NCI-H2171 (cell line): ENCODE measurements at places on chromosomes 5 and 9.

DNA sequence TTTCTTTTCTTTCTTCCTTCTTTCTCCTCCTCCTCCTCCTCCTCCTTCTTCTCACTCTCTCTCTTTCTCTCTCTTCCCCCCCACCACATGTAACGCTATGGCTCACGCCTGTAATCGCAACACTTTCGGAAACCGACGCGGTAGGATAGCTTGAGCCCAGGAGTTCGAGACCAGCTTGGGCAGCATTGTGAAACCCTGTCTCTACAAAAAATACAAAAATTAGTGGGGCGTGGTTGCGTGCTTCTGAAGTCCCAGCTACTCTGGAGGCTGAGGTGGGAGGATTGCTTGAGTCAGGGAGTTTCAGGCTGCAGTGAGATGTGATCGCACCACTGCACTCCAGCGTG, 736 bp upstream of the GLDC start:
- DNase-seq, result no peak

GRCh38 chr9:81684635-81685034, 4.7 kb downstream of the TLE1 start:
- no peak for DNase-seq

DNA sequence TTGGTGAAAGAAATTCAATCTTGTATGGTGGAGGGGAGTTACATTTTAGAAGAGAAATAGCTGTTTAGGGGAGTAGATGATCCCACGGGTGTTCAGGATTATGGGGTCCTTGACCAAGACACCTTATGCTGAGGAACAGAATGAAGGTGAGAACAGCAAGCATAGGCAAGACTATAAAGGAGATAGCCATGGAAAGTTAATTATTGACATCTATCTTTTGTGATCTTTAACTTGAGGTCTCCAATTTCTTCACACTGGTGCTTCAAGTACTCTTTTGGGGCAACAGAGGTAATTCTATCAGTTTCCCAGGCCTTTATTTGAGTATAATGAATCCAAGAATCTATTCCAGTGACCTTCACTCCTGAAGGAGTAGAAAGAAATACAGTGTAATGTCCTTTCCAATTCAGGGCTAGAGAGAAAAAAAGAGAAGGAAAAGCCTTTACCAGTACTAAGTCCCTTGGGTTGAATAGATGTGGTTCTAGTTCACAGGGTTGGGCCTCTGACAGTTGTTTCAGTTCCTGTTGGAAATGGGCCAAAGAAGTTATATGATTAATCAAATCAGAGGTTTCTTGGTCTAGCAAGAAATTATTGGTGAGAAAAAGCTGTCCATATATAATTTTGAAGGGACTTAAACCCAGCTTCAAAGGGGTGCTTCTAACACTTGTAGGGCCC, 2104.1 kb upstream of the ACO1 start:
- DNase-seq, result no peak

GRCh38 chr9:137168573-137168903, 1.3 kb downstream of the LRRC26 start:
- DNase-seq, result peak; percentile 33

GRCh38 chr5:43891112-43891511, 288.1 kb downstream of the NNT start:
- DNase-seq, result no peak

- DNase-seq, result no peak
These were observed 345 bp downstream of the DNAI1 start for GRCh38 chr9:34458959-34459340.

- no peak for DNase-seq
These were observed 142.7 kb downstream of the MLLT3 start for GRCh38 chr9:20479419-20480155.

DNA sequence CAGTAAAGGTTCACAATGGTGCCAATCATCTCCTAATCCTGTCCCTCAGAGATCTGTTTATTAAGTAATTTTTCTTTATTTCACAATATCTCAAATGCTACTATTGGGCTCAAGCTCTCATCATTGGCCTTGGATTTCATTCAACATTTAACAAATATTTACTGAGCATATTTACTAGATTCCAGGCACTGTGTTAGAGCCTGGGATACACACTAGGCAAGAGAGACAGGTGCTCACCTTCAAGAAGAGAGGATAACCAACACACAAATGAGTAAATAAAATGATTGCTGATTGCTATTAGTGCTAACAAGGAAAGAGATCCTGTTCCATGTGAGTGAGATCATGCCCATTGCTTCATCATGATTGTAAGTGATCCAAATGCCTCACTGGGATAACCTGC, 27.4 kb downstream of the PPP2R2B start:
- no peak for DNase-seq

GRCh38 chr9:113349445-113350094, at the start of gene BSPRY:
Gene BSPRY (plus strand): TSS chr9:113349541. CDS start chr9:113349580, 39 bp downstream.
- DNase-seq, result peak; percentile 53

GRCh38 chr5:172911976-172912375, 47.2 kb upstream of the RPL26L1 start:
- peak; percentile 58 for DNase-seq

DNA sequence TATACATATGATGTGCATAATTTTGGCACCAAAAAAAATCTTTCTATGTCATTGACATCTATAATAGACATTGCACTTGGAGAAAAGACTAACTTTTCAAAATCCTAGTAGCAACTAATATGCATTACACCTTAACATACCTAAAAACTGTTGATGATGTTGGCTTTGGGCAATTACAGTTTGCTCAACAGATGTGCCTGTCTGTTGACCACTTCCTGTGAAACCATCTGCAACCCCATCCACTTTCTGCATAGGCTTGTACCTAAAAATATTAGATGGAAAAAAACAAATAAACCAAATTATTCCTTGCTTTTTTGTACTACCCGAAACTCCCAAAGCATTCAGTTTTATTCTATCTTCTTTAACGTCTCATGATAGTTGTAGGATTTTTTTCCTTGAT, 248.6 kb downstream of the RFX3 start:
- DNase-seq, result no peak

- peak; percentile 47 for DNase-seq
These were observed 3.9 kb downstream of the PPP3R2 start for GRCh38 chr9:101590901-101591300.

DNA sequence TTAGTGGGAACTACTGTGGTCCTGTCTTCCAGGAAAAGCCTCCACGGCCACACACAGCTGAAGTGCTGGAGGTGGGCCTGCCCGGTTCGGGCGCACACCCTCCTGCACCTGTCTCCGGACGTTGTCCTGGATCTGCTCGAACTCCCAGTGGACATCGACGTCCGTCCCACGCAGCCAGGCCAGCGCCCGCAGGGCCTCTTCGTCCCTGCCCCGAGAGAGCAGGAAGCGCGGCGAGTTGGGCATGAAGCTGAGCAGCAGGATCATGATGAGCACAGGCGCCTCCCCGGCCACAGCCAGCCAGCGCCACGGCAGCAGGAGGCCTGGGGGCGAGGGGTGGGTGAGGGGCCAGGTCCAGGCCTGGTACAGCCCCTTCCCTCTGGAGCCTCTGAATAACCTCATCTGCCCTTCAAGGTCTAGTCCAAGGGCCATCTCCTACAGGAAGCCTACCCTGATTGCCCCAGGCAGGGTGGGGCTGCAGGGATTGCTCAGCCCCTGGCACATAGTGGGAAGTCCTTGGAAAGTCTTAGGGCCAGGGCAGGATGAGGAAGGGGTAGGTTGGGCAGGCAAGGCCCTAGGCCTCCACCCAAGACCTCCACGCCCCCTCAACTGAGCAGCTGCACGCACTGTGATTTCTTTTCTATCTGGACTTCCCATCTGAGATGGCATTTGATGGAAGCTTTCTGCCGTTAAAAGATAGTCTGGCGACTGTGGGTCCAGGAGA, 3.4 kb downstream of the SLC2A6 start:
- no peak for DNase-seq

DNA sequence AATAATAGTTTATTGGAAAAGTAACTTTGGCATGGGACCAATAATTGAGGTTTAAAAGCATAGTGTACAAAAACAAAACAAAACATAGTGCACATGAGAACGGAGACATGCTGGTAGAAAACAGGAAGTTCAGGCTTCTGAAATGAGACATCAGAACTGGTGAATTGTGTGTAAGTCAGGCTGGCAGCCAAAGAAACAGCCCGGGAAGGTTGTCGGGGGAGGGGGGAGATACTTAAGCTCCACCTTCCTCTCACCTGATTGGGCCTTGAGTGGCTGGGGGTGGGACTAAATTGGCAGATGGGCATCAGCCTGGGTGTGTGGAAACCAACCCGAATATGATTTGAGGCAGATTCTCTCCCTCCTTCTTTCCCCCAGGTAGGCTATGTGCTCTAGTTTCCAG, 256.3 kb downstream of the SMARCA2 start:
- DNase-seq, result peak; percentile 17

DNA sequence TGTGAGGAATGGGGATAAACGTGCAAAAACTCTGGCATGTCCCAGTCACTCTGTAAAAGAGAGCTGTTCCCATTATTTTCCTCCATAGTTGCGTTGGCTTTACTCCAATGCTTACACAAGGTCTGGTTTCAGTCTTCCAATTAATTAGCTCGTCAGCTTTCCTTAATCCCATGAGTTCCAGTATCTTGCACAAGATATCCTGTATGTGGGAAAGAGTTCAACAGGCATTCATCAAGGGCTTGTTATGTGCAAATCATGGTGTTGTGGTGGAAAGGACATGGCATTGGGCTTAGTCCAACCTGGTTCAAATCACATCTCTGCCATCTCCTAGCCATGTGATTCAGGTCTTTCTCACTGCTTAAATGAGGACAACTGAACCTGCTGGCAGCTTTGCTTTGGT, 77.5 kb upstream of the PANK3 start:
- DNase-seq, result peak; percentile 19

GRCh38 chr9:34501889-34502425, 20.8 kb downstream of the ENHO start:
- no peak for DNase-seq

DNA sequence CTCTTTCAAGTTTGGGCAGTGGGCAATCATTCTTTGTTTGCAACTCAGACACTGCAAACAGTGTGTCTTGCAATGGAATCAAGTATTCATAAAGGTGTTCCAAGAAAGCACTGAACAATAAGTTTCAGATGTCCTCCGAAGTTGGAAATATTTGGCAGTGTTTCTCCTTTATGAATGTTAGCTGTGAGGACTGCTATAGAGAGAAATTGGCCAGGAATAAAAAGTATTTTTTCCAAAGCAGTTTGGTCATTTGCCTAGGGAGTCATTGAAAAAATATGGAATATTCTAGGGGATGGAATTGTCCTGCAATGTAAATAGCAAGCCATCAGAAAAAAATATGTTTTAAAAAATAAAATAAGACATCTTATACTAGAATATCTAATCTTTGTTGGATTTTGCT, 688.6 kb upstream of the SEMA6A start:
- no peak for DNase-seq

- no peak for DNase-seq
These were observed 59.0 kb upstream of the RETREG1 start for GRCh38 chr5:16675806-16676205.

- DNase-seq, result no peak
These were observed 379.8 kb downstream of the EFNA5 start for GRCh38 chr5:107290780-107291398.

DNA sequence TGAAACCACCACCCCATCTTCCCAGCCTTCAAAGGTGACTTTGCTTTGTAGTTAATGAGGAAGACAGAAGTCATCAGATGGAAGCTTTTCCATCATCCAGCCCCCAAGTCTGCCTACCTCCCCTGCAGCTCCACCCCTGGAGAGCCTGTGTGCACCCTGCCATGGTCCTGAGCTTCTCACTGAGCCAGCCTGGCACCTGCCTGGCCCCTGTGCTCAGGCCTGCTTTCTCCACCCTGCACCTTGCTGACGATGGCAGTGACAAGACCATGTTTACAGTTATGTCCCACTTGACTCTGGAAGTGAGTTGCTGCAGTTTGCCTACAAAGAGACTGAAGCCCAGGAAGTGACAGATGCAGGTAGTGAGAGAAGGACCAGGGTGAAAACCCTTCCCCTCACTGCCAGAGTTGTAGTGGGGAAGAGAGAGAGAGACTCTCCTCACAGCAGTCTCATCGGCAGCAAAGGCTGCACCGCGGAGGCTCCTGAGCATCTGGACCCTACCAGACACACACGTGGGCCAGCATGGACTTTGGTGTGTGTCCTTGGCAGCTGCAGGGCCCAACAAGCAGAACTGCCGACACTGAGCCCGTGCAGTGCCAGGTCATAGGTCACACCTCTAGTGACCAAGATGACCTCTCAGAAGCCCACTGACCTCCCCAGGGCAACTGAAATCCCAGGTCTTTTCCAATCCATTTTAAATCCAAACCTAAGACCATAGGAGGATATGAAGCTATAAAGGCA, 107.1 kb downstream of the CACNA1B start:
- no peak for DNase-seq
